Activated gamma-delta T cell (primary cell): ENCODE measurements at places on chromosomes 7 and 10.

GRCh38 chr10:97812696-97813095 is 36.9 kb upstream of the GOLGA7B start:
- no peak for DNase-seq

GRCh38 chr10:122498521-122498920 is 37.2 kb downstream of the HTRA1 start:
- no peak for DNase-seq

GRCh38 chr7:2148189-2148588 is 84.6 kb downstream of the MAD1L1 start:
- DNase-seq: no peak

DNA sequence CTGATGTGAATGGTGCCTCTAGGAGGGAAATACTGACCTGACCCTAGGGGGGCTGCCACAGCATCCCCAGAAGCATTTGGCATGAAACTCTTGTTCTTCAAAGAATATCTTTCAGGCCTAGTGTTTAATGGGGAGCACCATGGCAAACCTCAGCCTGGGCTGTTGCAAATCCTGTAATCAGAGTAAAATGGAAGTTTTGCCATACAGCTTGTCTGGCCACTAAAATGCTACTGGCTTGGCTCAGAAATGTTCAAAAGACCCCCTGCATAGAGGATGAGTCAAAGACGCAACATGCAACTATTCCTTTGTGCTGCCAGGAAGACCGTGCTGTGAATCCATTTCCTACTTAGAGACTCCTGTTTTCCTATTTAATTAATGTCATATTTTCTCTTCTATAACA is 26.7 kb downstream of the HECW1 start:
- DNase-seq: no peak

- DNase-seq: no peak
Measured at GRCh38 chr10:133124357-133125211, 35.4 kb upstream of the KNDC1 start.

- no peak for DNase-seq
Measured at GRCh38 chr7:133437544-133437943, 184.7 kb downstream of the EXOC4 start.

DNA sequence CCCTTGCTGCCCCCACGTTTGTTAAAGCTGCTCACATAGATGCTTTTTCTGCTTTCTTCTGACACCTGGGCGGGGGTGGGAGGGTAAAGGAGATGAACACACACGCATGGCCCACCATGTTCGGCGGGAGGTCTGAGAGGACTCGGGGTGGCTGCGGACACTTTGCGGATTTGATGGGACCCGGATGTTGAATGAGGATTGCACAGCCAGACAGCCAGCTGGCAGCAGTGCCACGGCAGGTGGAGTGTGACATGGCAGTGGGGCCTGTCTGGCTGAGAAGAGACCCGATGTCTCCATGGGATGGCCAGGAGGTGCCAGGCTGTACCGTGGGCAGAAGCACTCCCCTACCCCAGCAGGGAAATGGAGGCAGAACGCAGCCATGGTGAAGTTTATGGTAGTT is 31.2 kb downstream of the PPP2R2D start:
- no peak for DNase-seq

- DNase-seq: no peak
Measured at GRCh38 chr10:63696205-63696604, 175.0 kb downstream of the REEP3 start.

DNA sequence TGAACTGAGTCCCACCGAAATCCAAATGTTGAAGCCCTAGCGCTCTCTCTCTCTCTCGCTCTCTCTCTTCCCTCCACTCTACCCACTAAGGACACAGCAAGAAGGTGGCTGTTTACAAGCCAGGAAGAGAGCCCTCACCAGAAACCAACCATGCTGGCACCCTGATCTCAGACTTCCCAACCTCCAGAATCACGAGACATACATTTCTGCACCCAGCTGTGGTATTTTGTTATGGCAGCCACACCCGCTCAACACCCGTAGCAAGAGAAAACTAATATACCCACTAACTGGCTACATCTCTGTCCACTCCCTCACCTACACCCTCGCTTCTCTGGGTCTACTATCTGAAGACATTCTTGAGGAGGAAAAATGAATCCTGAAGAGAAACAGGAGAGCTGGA is 54.8 kb downstream of the CREB3L2 start:
- DNase-seq: no peak

DNA sequence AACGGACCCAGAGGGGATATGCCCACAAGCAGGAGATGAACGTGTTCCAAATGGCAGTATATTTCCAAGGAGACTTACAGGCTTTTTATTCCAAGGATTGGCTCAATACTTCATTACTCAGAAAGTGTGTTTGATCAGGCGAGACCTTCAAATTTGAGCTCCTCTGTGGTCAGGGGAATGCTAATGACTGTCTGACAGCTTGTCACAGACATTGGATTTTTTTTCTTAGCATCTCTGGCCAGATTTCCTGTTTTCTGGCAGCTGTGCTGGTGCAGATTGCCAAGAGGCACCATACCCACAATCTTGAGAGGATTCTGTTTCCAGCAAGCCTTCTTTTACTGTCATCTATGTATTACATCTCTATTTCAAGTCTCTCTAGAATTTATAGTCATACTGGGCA is 93.8 kb downstream of the C1GALT1 start:
- DNase-seq: no peak

DNA sequence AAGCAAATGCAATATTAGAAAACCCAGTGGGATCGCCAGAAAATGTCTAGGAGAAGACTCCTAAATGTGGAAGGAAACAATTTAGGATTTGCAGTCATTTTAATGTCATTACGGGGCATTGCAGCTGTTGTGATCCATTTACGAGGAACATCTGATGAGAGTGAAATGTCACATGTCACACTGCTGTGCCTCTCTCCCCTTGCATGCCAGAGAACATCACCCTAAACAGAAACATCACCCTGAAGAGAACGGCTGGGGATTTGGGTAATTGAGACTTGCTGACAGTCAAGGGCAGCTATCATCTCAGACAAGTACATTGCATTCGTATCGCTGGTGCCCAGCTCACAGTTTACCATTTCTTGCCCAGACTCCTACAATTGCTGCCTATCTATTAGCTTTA is 785.7 kb upstream of the POM121L12 start:
- no peak for DNase-seq

GRCh38 chr7:44173911-44174693 is 15.1 kb downstream of the GCK start:
- DNase-seq: no peak

DNA sequence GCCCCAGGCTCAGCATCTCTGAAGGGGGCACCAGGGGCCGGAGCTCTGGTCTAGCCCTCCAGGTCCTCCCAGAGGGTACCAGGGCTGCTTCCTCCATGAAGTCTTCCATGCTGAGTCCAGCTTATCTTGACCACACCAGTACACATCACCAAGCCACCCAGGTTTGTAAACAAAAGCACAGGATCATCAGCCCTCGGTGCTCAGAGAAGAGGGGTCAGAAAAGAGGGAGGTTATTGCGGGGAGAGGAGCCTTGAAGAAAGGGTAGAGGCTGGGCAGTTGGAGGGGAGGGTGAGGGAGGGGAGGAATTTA is 23.9 kb downstream of the AQP1 start:
- DNase-seq: no peak

DNA sequence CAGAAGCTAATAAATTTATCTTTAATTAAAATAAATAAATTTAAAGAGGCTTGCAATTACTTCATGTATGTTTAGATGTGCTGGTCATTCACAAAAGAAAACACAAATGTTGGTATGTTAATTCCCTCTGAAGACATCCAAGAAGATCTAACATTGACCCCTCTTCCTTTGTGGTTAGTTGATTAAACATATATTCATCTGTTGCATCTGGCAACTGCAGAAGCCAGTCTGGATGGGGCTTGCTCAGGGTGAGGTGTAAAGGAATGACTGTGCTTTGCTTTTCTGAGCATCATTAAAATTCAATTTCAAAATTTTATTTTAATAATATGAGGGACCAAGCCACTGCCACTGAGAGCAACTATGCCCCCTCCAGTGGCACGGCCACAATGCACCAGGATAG is 36.4 kb upstream of the FERD3L start:
- no peak for DNase-seq

GRCh38 chr10:114499630-114500190 is 95.4 kb upstream of the AFAP1L2 start:
- DNase-seq: no peak

DNA sequence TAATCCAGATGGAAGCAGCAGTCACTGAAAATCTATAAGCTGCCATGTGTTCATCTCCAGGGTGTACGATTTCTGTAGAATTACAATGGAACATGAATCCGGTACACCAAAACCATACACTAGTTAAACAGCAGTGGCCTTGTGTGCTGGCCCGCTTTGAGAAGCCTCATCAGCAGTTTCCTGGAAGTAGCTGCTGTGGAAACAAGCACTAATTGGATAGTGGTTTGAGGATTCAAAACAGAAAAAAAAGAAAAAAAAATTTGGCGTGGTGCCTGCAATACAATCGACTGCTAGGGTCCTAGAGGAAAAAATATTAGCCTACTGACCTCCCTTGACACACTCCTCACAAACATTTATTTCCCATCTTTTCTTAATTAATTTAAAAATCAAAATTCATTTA is 545.9 kb downstream of the SORCS1 start:
- DNase-seq: no peak

DNA sequence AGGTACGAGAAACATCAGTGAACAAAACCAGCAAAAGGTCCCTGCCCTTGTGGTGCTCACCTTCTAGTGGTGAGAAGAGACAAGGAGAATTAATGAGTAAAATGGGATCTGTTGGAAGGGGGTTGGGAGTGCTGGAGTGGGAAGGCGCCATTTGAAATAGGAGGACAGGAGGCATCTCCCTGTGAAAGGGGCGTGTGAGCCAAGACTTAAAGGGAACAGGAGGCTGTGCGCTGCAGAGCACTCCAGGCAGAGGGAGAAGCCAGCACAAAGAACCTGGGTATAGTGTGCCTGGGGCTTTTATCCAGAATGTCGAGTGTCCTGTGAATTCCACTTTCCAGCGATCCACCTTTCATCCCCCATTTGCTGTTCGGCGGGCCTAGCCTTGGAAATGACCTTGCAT is 497.9 kb upstream of the GALNT17 start:
- DNase-seq: no peak

DNA sequence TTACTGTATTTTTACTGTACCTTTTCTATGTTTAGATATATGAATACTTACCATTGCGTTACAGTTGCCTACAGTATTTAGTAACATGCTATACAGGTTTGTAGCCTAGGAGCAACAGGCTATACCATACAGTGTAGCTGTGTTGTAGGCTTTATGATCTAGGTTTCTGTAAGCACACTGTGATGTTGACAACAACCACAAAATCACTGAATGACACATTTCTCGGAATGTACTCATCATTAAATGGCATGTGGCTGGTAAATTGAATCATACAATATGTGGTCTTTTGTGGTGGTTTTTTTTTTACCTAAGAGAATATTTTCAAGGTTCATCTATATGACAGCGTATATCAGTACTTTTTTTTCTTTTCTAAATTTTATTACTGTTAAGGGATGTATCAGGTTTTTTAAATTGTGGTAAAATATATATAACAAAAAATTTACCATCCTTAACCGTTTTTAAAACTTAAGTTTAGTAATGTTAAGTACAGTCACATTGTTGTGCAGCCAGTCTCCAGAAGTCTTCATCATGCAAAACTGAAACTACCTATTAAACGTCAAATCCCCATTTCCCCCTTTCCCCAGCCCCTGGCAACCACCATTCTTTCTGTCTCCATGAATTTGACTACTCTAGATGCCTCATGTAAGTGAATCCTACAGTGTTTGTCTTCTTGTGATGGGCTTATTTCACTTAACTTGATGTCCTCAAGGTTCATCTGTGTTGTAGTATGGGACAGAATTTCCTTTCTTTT is 21.5 kb downstream of the BTAF1 start:
- no peak for DNase-seq

DNA sequence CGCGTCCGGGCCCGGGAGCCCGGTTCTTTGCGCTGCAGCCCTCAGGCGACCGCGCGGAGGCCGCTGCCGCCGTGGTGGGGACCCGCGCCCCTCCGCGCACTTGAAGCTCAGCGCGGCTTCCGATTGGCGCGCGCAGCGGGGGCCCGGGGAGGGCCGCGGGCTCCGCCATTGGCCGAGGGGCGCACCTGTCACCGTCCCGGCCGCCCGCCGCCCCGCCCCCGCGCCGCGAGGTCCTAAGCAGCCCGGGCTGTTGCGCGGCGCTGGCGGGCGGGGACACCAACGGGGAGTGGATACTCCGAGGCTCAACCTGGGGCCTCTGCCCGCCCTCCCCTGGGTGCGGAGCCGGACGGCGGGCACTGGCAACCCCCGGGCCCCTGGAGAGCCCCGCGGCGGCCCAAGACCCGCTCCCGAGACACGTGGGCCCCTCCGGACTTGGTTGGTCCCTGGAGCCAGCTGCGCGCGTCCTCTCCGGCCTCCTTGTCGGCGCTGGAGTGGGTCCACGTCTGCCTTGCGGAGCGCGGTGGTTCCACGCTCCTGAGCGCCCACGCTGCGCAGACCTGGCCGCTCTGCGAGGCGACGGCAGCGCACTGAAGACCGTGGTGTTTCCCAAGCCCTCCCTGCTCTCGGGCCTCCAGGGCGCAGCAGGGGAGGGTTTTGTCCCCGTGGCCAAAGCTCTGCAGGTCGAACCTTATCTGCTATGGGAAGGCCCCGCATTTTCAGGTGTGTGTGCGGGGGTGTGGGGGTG is at the start of gene MNX1:
Gene MNX1 (minus strand): TSS at position 76 of the 745 bp plus-strand sequence. CDS start 313 bp downstream, outside the sequence.
- peak; percentile 30 for DNase-seq

DNA sequence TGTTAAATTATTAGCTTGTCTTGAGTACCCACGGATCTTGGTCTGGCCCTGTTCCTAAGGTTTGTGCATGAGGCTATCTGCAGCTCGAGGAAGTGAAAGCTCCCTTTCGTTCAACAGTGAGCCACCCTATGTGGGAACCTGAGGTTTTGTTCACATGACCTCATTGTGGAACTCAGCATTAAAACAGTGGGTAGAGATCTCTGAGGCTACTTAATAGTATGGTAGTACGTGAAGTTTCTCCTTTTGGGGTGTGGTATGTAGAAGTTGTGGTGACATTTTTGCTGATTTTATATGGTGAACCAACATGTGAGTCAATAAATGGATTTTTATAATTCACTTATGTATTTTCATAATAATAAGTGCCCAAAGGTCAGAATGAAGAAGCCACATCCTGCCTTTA is 252.7 kb upstream of the FERD3L start:
- DNase-seq: no peak

DNA sequence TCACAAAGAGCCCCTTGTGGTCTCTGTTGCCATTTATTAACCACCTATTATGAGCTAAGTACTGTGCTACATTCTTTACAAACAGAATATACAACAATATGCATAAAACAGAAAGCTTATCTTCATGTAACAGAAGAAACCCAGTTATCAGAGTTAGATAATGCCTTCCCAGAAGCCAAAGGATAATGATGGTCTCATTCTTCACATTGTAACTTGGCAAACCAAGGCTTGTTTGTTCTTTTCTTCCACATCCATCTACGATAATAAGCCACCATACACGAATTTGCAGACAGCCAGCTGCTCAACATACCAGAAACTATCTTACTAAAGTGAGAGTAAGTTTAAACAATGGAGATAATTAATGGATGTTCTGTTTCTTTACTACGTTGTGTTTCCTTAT is 127.6 kb downstream of the NEBL start:
- DNase-seq: no peak

GRCh38 chr7:121109145-121109544 is 120.6 kb downstream of the CPED1 start:
- DNase-seq: no peak

GRCh38 chr10:70894416-70894815 is 6.1 kb upstream of the PCBD1 start:
- no peak for DNase-seq

- no peak for DNase-seq
Measured at GRCh38 chr7:149284343-149284742, 22.3 kb downstream of the ZNF783 start.

- DNase-seq: no peak
Measured at GRCh38 chr7:135349746-135350145, 116.1 kb downstream of the STRA8 start.
